ENCODE measurements at places on chromosomes 2 and 18.

DNA sequence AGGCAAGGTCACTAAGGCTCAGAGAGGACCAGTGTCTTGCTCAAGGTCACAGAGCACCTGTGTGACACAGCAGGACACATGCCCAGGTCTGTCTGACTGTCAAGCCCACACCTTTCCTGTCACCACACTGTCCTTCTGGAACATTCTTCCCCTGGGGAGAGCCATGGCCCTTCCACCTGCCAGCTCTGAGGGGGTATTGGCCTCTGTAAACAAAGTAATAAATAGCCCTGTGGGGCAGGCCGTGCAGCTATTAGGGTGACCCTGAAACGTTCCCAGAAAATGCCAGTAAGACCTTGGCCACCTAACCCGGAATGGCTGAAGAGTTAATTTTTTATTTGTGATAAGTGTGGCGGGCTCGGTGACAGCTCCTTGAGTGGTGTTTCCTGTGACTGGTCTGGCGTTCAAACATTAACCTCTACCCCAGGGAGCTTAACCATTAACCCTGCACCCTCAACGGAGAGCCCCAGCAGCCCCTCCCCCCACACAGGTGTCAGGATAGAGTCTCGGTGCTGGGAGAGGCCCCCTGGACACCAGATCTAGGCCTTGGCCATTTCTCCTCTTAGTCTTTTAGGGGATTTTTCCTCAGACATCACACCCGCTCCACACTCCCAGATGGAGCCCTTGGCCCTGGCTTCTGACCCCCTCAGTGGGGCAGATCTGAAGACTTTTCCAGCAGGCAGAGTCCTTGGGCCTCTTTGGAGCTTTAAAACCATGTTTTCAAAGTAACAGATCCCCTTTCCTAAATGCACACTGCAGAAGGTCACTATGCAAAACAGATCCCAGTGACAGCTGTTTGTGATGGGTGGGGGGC lies 36.6 kb downstream of the SCTR start:
- DNase-seq, result no peak

DNA sequence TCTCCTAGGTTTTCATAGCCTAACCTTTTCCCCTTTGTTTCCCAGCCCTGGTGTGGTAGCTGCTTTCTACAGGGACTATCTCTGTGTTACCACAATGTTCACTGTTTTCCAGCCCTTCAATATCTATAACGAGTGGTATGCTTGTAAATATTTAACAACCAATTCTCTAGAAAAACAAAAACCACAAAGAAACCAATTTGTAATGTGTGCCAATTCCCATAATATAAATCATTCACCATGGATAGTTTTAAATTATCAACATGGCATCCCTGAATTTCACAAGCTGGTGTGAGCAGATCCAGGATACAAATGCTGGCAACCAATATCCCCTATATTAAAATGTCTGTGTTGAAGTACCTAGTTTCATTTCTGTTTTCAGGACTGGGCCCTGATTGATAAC lies 207.5 kb upstream of the FBXO11 start:
- DNase-seq, result no peak

DNA sequence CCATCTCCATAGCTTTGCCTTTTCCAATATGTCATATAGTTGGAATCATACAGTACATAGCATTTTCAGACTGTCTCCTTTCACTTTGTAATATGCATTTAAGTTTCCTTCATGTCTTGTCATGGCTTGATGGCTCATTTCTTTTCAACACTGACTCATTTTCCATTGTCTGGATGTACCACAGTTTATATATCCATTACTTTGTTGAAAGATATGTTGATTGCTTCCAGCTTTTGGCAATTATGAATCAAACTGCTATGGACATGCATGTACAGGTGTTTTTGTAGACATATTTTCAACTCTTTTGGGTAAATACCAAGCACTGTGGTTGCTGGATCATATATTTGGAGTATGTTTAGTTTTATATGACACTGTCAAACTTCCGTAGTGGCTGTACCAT lies 26.3 kb downstream of the ACSL3 start:
- DNase-seq, result no peak

DNA sequence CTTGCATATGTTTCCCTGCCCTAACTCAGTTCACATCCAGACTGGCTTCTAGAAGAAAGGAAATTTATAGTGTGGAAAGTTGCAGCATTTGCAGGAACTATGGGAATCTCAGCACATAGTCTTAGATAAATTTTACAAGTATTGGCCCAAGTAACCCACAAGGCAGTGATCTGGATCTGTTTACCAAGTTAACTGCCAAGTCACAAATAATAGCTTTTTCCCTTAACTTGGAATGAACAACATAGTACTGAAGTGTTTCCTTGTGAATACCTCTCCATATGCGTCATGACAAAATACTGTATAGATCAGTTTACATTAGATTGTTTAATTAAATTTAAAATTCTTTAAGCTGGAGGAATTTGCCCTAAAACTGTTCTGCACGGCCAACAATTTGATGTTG lies 255.8 kb upstream of the EPAS1 start:
- no peak for DNase-seq

GRCh38 chr2:237043866-237044265 lies 41.8 kb upstream of the COPS8 start:
- no peak for DNase-seq

- DNase-seq, result no peak
Observed at GRCh38 chr2:43240766-43241150, 14.4 kb upstream of the ZFP36L2 start.

- no peak for DNase-seq
Observed at GRCh38 chr2:100766806-100767205, 53.1 kb upstream of the NPAS2 start.

- no peak for DNase-seq
Observed at GRCh38 chr18:77108821-77109647, 23.5 kb downstream of the MBP start.

GRCh38 chr2:189527812-189528592 lies 52.6 kb downstream of the SLC40A1 start:
- DNase-seq, result no peak

GRCh38 chr2:120262761-120263428 lies 10.2 kb downstream of the RALB start:
- DNase-seq, result no peak

DNA sequence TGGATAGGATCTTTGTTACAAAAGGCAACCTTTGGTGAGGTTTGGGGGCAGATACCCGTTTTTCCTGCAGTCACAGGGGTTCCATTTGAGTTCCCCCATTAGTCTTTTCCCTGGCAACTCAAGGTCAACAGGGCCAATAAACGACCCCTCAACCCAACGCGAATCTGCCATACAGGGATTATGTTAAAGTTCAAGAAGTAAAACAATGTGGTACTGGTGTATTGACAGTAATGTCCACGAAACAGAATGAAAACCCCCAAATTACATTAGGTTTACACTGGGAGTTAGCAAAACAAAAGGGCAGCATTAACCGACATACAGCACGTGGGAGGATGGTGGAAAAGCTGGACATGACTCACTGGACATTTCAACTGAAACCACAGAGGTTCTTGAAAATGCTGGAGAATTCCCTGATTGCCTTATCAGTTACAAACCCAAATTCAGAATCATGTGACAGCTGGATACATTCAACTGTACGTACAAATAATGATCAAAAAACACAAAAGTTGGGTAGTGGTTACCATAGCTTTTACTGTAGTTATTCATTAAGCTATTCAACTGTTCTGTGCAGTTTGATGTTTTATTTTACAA lies 4.9 kb upstream of the IMP4 start:
- no peak for DNase-seq

DNA sequence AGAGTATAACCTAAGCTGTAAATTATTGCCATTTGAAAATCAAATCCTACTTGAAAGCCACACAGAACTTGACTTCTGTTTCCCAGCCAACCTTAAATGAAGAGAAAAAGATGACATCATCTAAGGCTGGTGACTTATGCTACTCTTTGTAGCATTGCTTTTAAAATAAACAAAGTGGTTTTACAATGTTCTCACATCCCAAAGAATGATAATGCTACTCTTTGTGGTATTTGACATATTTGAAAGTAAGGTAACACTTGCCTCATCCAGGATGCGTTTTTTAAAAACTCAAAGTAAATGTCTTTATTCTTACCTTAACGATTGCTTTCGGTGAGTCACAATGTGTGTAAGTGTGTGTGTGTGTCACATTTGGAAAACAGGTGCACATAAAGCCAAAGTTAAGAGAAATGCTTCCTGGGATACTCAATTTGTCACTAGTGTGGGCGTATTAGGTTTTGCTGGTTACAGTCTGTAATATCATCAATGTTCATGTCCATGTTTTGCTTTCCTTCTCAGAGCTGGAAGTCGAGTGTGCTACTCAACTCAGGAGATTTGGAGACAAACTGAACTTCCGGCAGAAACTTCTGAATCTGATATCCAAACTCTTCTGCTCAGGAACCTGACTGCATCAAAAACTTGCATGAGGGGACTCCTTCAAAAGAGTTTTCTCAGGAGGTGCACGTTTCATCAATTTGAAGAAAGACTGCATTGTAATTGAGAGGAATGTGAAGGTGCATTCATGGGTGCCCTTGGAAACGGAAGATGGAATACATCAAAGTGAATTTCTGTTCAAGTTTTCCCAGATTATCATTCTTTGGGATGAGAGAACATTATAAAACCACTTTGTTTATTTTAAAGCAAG lies 2.6 kb downstream of the PMAIP1 start:
- no peak for DNase-seq

DNA sequence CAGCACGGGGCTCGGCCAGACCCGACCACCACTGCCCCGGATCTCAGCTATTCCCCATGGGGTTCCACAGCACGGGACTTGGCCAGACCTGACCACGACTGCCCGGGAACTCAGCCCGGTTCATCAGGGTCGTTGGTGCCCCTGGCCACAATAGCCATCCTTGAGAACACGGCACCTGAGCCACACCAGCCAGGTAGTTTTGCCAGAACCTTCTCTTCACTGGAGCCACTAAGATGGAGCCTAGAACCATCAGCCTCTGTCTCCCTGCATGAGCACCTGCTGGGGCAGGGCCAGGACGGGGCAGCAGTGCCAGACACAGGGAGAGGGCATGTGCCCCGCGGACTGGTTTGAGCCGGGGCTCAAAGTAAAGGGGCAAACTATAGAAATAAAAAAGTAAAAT lies 11.4 kb upstream of the KCNG2 start:
- DNase-seq, result no peak
